MG63 (cell line): ENCODE measurements at places on chromosomes 4 and X.
A peak's percentile ranks its signal among the peaks of the same experiment; 100 is the strongest.

- DNase-seq: no peak
Measured at GRCh38 chr4:82957045-82957444, 53.6 kb downstream of the LIN54 start.

- no peak for DNase-seq
Measured at GRCh38 chr4:121272526-121272925, 108.3 kb downstream of the QRFPR start.

GRCh38 chr4:68717999-68718398 is 47.5 kb upstream of the UGT2B15 start:
- no peak for DNase-seq

GRCh38 chr4:69830560-69831269 is 29.2 kb downstream of the SULT1E1 start:
- peak; percentile 6 for DNase-seq

- no peak for DNase-seq
Measured at GRCh38 chr4:70326052-70326451, 8.7 kb upstream of the CABS1 start.

- DNase-seq: no peak
Measured at GRCh38 chrX:50471390-50471789, 765 bp upstream of the DGKK start.
